ENCODE measurements at places on chromosomes 1 and 21.

GRCh38 chr1:205672395-205672889 lies 7.9 kb downstream of the SLC45A3 start:
- no peak for DNase-seq

- no peak for DNase-seq
Measured at GRCh38 chr1:213376862-213377372, 325.9 kb downstream of the RPS6KC1 start.

GRCh38 chr1:116105996-116106395 lies 5.2 kb upstream of the MAB21L3 start:
- DNase-seq = no peak

- no peak for DNase-seq
Measured at GRCh38 chr1:77040826-77041225, 173.5 kb downstream of the ST6GALNAC5 start.

DNA sequence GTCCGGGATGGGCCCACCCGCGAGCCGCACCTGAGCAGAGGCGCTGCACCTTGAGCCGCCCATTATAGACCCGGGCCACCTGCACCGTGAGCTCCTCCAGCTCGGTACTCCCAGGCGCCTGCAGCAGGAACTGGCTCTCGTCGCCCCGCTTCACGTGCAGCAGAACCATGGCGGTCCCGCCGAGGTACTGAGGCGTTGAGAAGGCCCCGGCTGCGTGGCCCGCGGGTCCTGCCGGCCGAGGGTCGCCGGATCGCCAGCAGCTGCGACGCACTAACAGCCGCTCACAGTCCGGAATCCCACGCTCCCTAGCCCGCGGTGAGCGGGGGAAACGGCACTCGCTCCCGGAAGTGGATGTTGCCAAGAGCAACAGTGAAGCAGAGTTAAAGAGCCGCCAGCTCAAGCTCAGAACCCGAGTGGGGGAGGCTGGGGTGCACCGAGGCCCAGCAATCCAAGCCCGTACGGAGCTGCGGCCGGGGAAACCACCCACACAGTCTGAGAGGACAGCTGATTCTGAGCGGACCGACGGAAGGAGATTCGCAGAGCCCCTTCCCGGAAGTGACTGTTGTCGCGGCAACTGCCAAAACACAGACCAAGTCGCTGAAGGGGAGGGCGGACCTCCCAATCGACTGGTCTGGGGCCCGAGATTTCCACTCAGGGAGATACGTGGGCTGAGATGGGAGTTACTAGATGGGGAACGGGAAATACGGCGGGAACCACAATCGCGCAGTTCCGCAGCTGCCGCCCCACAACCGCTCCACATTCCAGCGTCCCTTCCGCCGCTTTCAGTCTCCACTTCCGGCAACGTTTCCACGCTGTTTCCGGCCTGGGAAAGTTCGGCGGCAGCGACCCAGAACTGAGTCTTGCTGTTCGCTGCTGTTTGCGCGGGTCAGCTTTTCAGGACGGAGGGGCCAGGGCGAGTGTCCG lies at the start of gene CFAP298:
TSS of gene CFAP298 (minus strand) at position 303 of the 924 bp plus-strand sequence. CDS start at position 169, 134 bp downstream.
- DNase-seq = peak; percentile 83

GRCh38 chr1:7150724-7151280 lies 365.5 kb downstream of the CAMTA1 start:
- DNase-seq = no peak

- DNase-seq = no peak
Measured at GRCh38 chr1:27960762-27961645, 1.2 kb downstream of the XKR8 start.

DNA sequence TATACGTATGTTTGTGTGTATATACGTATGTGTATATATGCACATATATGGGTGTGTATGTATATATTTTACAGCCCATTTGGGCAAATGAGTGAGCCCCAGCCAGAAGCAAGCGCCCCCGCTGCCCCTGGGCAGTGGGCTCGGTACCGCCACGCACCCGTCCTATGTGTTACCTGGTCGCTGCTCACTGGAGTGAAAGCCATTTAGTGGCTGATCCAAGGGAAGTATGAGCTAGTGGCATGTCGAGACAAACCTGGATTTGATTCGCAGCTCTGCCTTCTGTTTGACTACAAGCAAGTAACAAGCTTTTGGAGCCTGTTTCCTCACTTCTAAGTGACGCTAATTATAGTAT lies 35.8 kb upstream of the JAK1 start:
- DNase-seq = peak; percentile 20

DNA sequence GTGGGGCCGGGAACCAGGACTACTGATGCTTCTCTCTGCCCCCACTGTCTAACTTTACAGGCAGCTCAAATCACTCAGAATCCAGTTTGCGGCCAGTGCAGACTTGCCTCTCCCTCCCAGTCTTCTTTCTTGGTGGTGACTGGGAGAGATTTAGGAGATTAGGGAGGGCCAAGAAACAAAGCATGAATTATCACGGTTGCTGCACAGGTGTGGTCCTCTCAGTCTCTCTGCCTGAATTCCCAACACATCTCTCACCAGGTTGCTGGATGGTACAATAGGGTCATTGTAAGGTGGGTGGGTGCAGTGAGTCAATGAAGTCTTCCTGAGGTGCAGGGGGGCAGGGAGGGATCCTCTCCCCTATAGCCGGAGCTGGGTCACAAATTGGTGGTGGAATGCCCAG lies 12.6 kb downstream of the S100A11 start:
- no peak for DNase-seq

DNA sequence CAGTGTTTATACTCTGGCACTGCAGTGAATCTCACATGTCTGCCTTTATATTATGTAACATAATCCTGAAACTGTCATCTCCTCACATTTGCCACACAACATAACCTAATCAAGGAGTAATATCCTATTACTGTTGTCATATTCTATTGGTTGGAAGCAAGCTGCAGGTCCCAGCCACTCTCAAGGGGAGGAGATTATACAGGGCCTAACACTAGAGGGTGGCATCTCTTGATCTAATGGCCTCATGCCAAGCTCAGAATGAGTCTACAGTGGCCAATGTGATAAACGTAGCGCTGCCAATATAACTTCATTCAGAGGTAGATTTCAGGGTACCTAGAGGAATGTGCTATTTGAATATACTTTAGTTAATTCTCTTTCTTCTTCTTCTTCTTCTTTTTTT lies 166.8 kb downstream of the BACH1 start:
- DNase-seq = no peak

- no peak for DNase-seq
Measured at GRCh38 chr1:21321963-21322680, 31.9 kb upstream of the ECE1 start.

GRCh38 chr1:34013136-34013535 lies 149.3 kb downstream of the HMGB4 start:
- no peak for DNase-seq

DNA sequence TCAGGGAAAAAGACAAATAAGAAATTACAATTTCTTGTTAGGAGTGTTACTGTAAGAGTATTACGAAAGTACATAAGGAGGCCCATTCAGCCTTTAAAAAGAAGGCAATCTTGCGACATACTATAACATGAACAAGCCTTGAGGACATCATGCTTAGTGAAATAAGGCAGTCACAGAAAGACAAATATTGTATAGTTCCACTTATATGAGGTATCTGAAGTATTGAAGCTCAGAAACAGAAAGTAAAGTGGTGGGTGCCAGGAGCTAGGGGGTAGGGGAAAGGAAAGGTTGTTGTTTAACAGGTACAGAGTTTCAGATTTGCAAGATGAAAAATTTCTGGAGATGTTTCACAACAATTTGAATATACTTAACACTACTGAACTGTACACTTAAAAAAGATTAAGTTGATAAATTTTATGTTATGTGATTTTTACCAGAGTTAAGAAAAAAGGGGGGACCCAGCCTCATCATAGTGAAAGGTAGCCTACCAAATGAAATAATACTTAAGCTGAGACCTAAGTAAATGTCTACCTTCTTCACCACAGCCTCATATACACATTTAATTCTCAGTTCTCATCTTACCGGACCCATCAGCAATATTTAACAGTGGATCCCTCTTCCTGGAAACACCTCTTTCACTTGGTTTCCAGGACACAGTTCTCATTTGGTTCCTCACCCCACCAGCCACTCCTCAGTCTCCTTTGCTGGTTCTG lies 19.5 kb downstream of the USP24 start:
- no peak for DNase-seq

DNA sequence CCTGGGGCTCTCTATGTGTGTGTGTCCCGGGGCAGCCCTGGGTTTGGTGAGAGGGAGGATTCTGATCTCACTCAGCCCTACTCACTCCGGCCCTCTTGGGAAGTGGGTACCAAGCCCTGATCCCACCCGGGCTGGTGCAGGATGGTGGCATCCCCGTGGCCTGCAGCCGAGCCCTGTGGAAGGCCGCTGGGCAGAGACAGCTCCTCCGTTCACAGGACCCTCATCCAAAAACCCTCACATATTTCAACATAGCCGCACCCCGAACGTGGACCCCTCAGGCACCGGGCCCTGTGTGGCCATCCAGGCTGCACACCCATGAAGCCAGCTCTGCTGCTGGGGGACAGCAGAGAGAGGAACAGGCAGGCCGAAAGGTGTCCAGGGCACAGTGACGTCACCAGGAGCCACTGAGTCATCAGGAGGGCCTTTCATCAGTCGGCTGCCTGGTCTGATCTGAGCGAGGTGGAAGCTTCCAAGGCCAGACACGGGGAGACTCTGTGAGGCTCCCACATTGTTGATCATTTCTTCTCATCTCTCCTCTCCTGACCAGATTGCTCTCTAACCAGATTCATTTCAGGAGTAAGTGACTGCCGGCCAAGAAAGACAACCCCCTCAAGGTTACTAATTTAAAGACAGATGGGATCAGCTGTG lies 16.2 kb upstream of the GPR157 start:
- DNase-seq = no peak

DNA sequence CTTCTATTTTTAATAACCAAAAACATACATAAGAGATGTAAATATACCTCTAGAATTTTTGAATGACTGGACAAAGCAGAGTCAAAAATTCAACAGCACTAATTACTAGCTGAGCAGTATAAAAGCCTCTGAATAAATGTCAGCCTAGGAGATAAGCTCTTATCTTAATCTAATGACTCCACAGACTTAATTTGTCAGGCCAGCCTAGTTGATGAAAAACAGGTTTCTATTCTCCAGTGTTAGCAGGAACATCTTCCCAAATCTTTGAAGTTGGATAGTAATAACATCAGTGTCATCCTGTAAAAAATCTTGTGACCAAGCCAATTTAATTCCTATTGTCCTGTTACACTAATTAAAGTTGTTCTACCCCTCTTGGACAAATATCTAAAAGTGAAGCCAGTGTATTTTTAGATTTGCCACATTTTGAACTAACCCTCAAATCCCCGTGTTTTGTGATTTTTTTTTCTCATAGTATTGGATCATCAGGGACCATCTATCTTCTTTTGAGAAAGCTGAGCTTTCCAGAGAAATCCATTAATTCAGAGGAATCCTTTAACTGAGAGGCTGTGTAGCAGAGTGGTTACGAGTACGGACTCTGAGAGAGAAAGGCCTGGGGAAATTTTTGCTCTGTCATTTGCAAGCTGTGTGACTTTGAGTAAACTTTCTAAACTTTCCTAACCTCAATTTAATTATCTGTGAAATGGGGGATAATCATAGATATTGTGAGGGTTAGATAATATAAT lies 41.2 kb downstream of the LMO4 start:
- no peak for DNase-seq

DNA sequence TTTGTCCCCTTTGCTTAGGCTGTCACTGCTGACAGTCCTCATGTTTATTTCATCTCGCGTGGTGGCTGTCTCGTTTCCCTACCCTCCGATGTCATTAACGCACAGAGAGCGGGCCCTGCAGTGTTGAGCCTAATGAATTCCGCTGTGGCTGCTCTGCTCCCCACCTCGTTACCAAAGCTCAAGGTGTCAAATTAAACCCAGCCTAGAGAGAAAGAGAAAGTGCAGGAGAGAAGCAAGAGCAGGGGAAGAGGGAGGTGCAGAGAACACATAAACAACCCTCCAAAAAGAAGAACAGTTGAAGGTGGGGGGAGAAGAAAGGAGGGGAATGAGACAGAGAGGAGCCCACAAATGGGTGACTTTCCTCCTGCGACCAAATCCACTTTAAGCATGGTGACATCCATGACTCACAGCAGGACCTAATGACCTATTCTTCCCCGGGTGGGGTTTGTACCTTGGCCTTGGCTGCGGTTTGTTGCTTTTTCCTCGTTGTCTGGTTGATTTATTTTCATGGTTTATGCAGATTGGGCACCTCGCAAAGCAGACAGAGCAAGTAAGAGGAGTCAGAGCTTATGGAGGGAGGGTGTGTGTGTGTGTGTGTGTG lies 92.5 kb downstream of the PBX1 start:
- no peak for DNase-seq

GRCh38 chr1:226679853-226680516 lies 59.1 kb downstream of the ITPKB start:
- DNase-seq = peak; percentile 62

DNA sequence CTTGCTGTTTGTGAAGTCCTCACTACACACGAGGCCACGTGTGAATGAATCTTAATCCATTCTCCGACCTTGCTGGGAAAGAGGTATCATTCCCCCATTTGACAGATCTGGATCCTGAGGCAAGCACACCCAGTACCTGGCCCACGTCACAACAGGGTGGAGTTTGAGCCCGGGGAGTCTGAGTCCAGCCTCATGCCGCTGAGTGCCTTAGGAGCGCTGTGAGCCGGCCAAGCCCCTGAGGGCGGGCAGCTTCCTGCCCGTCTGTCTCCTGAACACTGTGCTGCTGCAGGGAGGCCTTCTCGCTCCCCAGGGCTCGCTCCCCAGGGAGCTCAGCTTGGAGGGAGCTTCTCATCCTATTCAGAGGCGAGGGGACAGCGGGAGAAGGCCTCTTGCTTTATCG lies 29.7 kb downstream of the SLC45A1 start:
- DNase-seq = no peak

DNA sequence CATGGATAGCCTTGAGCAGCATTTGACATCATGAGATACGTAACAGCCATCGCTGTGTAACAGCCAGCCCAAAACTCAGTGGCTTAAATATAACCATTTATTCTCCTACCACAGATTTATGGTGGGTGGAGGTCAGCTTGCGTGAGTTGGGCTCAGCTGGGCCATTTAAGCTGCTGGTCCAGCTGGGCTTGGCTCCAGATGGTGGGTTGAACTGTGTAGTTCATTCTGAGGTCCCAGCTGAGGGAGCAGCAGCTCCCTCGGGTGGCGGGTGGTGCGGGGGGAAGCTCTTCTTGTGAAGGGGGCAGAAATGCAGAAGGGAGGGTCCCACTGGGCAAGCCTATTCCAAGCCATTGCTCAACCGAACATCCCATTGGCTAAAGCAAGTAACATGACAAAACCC lies 75.9 kb downstream of the IGSF21 start:
- DNase-seq = no peak

- no peak for DNase-seq
Measured at GRCh38 chr1:171389171-171389570, 75.2 kb downstream of the FMO4 start.

DNA sequence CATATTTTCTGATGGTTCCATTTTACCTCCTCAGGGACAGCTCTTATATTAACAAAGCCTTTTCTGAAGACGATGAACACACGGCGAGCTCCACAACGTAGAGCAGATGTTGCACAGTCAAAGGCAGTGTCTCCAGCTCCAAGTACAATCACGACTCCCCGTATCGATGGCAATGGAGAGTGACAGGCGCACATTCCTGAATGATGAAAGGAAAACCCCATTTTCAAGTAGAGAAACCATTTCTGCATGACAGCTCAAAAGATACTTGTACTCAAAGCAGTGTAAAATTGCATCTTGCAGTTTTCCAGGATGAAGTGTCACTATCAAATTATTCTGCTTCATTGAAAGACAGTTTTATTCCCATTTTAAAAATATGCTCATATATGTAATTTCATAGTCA lies 327.6 kb downstream of the DPYD start:
- no peak for DNase-seq

All from stimulated activated naive CD4-positive, alpha-beta T cell (primary cell).